NCI-H187 (cell line): ENCODE measurements at places on chromosomes 2 and 18.
A peak's percentile ranks its signal among the peaks of the same experiment; 100 is the strongest.

- DNase-seq: no peak
Observed at GRCh38 chr2:73981081-73982001, 3.4 kb upstream of the TET3 start.

GRCh38 chr2:103161456-103162289 lies 399.8 kb downstream of the TMEM182 start:
- no peak for DNase-seq

- DNase-seq: no peak
Observed at GRCh38 chr18:13464432-13465123, 246.0 kb downstream of the LDLRAD4 start.

DNA sequence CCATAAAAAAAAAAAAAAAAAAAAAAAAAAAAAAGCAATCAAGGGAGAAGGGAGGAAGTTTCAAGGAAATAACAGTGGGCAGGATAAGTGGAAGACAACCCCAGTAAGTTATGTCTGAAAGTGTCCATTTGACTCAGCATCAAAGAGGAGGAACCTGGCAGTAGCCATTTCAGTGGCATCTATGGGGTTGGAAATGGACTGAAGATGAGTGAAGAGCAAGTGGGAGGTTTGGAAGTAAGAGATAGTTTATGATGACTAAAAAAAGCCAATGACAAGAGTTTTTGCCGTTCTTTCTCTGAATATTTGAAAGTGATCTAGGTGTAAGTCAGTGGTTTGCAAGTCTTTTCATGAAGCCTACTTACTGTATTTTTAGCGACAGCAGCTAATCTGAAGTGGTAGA lies 9.2 kb upstream of the SELENOI start:
- DNase-seq: no peak

DNA sequence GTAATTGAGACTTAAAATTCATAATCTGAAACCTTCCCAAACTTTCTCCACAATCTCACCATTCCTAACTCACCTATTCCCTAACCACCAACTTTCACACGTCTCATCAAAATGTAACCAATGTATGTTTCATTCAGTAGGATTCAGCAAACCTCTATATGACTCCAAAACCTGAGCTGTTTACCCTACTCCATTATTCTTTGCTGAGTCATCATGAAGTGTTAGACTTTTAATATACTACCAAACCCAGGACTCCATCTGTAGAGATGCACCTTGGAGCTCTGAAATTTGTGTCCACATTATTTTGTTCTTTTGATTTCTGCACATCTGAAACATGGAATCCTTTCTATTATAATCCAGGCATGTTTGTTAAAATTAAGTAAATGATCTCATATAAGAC lies 727.0 kb upstream of the PIK3C3 start:
- DNase-seq: no peak

DNA sequence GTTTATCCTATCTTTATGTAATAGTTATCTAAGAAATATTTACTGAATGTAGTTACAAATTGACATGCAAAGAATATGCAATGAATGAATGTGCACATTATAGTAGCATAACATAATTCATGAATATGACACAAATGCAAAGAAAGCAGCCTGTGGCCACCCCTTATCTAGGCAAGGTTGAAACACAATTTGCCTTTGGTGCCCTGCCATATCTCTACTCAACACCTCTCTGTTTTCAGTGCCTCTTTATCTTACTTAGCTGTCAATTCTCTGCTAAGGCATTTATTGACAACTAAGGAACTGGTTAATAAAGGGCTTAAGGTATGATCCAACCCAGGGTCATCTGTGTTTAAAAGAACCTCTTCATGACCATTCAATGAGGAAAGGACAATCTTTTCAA lies 18.9 kb downstream of the REV1 start:
- no peak for DNase-seq

DNA sequence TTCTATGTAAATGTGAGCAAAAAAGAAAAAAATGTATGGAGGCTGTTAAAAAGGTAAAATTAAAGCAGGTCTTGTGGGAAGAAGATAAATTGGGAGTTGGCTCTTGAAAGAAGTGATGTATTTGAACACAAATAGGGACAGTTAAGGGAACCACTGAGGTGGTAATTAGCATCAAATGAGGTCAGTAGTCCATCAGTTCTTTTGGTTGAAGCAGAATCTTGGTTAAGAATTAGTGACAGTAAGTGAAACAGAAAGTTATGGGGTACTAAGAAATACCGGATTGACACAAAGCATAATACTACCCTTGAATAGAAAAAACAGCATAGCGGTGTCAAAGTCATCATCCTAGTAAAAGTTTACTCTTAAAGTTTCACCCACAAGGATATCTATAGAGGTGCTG lies 352.6 kb upstream of the VRK2 start:
- no peak for DNase-seq

DNA sequence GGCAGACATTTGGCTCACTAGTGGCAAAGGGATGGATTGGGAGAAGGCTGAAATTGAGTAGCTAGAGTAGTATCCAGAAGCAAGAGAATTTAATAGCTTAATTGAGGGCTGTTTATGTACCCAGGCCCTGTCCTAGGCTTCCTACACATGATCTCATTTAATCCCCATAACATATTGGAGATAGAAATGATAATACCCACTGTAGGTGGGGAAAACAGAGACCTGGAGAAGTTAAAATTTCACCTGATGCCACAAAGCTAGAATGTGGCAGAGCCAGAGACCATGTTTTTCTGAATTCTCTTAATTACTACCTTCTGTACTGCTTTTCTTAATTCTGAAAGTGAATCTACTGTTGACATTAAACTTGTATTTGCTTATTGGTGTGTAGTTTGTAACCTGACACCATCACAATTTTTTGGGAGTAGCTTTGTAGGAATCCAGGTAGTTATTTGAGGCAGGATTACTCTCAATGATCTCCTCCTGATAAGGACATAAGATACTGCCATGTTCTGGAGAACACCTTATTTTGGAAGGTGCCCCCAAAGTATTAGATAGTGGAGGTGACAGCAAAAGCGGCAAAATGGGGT lies 42.2 kb downstream of the RAB10 start:
- DNase-seq: no peak

- no peak for DNase-seq
Observed at GRCh38 chr2:207219676-207220501, 54.1 kb upstream of the KLF7 start.

GRCh38 chr2:206164261-206164862 lies 4.7 kb downstream of the EEF1B2 start:
- no peak for DNase-seq

DNA sequence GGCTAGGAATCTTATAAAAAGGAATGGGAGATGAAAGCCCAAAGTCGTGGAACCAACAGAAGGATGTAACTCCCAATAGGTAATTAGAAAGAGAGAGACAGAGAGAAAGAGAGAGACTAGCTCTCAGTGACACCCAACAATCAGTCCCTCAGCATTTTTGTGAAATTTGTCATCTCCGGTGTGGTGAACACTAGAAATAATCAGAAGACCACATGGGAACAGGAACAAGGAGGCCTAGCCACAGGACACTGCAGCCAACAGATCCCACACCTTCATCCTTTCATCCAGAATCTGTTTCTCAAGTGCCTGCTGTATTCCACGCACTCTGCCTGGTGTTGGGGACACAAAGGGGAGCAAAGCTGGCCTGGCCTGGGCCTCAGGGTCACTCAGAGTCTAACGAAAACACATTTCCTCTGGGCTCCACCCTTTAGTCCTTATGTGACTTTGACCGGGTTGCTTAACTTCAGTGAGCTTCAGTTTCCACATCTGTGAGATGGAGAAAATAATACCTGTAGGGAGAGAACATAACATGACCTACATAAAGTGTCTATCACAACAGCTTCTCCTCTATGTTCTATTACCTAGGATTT lies 53.1 kb downstream of the EHD3 start:
- DNase-seq: no peak

GRCh38 chr2:105789745-105790460 lies 45.2 kb downstream of the NCK2 start:
- DNase-seq: no peak

GRCh38 chr2:9764153-9764778 lies 79.0 kb upstream of the TAF1B start:
- DNase-seq: peak; percentile 61

- no peak for DNase-seq
Observed at GRCh38 chr2:68241732-68242131, 10.6 kb downstream of the PPP3R1 start.

DNA sequence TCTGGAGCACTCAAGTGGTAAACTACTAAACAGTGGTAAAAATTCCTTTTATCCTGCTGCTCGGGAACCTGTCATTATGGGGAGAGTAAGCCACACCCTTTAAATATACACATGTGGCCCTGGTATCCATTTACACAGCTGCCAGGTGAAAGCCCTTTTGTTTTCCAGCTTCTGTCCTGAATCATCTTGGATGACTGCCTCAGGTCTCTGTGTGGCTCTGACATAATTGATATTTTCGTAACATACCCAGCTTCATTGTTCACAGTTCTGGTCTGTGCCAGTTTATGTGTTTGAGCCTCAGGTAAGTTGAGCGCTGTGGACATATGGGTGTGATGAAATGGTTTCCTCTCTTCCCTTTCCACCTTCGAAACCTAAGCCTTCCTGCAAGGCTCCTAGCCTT lies 15.7 kb upstream of the TTC39C start:
- peak; percentile 67 for DNase-seq

GRCh38 chr18:74494514-74494913 lies 1.6 kb upstream of the CNDP2 start:
- no peak for DNase-seq

DNA sequence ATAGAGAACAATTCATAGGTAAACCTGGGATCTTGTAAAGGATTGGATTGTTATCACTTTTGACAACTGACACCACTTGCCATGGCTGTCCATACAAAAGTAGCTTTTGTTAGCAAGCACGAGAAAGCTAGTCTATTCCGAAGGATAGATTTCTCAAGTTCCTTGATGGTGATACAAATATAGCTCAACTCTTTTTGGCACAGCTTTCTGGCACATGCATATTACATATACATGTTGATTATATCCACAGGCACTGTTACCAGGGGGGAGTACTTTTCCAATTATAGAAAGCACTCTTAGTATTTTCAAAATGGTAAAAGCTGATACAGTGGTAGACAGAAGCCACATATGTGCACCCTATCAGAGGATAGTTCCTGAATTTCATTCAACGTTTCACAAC lies 168.9 kb downstream of the UPP2 start:
- no peak for DNase-seq

- DNase-seq: no peak
Observed at GRCh38 chr2:169715379-169716237, 18.0 kb upstream of the KLHL23 start.

DNA sequence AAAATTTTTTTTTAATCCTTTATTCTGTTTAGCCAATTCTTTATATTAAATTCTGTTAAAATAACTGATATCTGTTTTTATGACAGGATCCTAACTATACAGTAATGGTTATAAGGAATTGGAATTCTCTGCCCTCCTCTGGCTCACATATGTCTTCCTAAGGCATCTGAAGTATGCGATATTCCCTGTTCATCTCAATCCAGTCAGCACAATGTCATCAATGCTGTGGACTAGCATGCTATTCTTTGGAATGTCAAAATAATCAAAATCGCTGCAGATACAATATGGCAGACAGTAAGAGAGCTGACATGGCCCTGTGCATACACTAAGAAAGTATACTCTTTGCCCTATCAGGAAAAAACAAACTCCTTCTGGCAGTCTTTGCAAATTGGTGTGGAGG lies 107.6 kb downstream of the AP1S3 start:
- DNase-seq: no peak

DNA sequence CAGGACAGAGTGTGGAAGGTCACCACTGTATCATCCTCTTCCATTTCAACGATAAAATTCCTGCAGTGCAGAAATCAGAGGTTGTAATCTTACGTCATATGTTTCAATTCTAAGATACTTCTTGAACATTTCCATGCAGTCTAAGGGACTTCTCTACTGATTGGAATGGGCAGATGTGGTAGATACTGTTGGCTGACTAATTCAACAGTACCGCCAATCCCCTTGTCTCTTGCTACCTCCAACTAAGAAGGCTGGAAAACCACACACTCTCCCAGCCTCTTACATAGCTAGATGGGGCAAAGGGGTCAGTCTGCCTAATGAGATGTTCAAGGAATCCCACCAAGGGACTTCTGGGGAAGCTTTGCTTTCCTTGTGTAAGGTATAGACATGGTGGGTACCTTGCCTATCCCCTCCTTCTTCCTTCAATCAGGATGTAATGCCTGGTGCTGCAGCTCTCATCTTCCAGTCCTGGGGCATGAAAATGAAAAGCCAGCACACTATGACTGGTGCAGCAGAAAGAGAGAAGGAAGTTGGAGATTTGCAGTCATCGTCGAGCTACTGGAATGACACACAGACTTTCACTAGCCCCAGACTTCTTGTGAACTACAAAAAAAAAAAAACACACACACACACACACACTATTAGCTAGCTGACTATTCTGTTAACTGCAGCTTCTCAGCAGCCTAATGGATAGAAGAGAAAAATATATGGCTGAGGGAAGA lies 84.1 kb downstream of the ALPK2 start:
- DNase-seq: no peak

GRCh38 chr2:160336635-160337034 lies 136.6 kb upstream of the ITGB6 start:
- DNase-seq: no peak

- no peak for DNase-seq
Observed at GRCh38 chr2:102004581-102004980, 12.8 kb downstream of the IL1R2 start.

DNA sequence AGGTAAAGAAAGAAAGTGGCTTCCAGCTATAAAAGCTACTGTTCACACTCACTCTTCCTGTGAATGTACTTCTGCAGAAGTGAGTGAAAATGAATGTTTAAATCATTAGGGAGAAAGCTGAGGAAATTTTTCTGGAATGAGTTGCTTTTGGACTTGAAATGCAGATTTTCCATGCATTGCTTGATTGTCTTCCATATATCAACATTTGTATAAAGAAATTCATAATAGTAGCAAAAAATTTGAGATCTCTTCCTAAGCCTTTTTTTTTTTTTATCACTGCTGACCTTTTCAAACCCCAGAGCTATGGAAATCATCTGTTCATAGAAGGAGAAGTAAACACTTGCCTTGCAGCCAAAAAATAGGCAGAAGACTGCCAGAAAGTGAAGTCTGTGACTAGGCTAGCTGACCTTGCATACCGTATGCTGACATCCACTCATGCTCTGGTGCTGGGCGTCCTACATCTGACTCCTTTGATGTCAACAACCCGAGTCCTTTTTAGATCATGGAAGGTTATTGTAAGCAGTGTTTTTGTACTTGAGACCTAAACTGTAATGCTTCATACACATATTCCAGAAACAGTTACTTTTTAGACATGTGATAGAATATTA lies 154.5 kb upstream of the RASGRP3 start:
- DNase-seq: no peak

DNA sequence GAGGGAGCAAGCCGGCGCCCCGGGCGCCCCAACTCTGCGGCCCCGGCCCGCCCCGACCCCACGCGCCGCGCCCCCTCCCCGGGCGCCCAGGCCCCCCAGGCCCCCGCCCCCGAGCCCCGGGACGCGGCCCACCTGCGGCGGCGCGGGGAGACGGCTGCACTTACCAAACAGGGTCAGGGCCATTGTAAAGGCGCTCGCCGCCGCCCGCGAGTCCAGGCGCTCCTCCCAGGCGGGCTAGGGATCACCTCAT lies 526 bp downstream of the CHN1 start:
- no peak for DNase-seq

DNA sequence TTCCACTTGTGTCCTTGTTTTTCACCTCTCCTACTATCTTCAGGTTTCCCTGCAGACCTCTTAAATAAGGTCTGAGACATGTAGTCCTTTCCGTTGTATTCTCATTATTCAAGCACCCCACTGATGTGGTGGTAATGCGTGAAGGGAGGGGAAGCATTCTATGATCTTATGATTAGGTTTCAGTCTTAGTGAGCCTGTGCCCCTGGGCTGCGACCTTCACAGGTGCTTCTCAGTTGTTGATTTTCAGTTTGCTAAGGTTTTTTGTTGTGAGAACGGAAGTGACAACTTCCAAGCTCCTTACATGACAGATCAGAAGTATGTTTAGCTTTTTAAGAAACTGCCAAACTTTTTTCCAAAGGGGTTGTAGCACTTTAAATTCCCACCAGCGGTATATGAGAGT lies 41.3 kb downstream of the VPS54 start:
- no peak for DNase-seq
